H1 (cell line): ENCODE measurements at places on chromosomes 6 and 20. TPM values are rescaled to one million over a fixed set of nuclear protein-coding genes. Genes with fewer than 3 reads are reported as not detected.
A peak's percentile ranks its signal among the peaks of the same experiment; 100 is the strongest.

Gene SLC12A5
- total RNA-seq, result 5.9 and 7.3 TPM in 2 replicates

Gene VSX1
- not detected in 2 replicates for total RNA-seq

Gene MYCT1
- total RNA-seq, result 2.9 and 3.3 TPM in 2 replicates

Gene TBXT
- 0.24 and 0.25 TPM in 2 replicates for total RNA-seq

Gene OPRM1
- total RNA-seq, result not detected in 2 replicates

Gene RAMACL
- 0.34 and 0.97 TPM in 2 replicates for total RNA-seq

- no peak overlapping the region for H3K27ac ChIP-seq
- no peaks in the 10 kb centered on the region for H3K27me3 ChIP-seq
Observed at GRCh38 chr6:97095311-97095850, 170.9 kb downstream of the KLHL32 start.

GRCh38 chr20:46028772-46029371, at the start of gene SLC12A5:
Gene SLC12A5, plus strand, starts transcription at chr20:46029215. Its CDS starts 130 bp downstream, at chr20:46029345.
- no peak within 1 kb of the TSS for H3K27ac ChIP-seq
- no peak for DNase-seq
- peaks cover 78% of the 10 kb centered on the region for H3K27me3 ChIP-seq
- no peaks in the 10 kb centered on the region for H3K36me3 ChIP-seq

GRCh38 chr20:8709627-8710026, 359.3 kb upstream of the PLCB4 start:
- H3K27ac ChIP-seq, result no peak overlapping the region
- no peak for DNase-seq
- H3K27me3 ChIP-seq, result no peaks in the 10 kb centered on the region

DNA sequence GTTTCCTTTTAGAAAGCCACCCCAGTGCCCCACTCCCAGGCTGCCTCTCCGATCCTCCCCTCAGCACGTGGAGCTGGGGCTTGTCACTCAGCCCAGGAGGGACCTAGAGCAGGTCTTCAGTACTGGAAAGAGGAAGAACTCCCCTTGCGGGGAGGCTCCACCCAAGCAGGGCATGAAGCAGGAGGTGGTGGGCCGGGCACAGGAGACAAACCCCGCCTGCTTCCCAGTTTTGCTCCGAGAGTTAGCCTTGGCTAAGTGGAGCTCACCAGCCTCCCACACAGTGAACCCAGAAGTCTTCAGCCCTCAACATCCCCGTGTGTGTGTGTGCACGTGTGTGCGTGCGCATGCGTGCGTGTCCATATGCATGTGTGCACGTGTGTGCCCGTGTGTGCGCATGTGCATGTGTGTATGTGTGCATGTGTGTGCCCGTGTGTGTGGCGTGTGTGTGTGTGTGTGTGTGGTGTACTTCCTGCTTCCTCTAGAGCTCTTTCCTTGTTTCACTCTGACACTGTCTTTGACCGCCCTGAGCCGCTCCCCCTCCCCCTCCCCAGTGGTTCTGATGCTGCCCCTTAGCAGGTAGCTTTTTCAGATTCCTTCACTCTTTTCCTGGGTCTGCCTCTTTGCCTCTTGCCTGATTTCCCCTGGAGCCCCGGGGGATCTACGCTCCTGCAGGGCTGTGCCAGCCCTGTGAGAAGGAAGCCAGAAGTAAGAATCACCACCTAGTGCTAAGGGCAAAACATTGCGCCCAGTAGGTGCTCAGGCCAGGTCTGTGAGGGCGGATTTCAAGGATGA, 239.8 kb downstream of the CDC5L start:
- no peak for DNase-seq
- no peaks in the 10 kb centered on the region for H3K36me3 ChIP-seq
- no peak overlapping the region for H3K4me3 ChIP-seq
- peaks cover 23% of the 10 kb centered on the region for H3K4me1 ChIP-seq
- H3K27ac ChIP-seq, result no peak overlapping the region

GRCh38 chr6:78513856-78514255, 353.5 kb upstream of the IRAK1BP1 start:
- no peaks in the 10 kb centered on the region for H3K27me3 ChIP-seq
- no peaks in the 10 kb centered on the region for H3K4me1 ChIP-seq
- H3K27ac ChIP-seq, result no peak overlapping the region
- peak; percentile 7 for DNase-seq
- H3K4me3 ChIP-seq, result no peak overlapping the region
- no peaks in the 10 kb centered on the region for H3K36me3 ChIP-seq
